ENCODE measurements at places on chromosomes 3 and 15. TPM values are rescaled to one million over a fixed set of nuclear protein-coding genes. Genes with fewer than 3 reads are reported as not detected.

- no peak for DNase-seq
These were observed 86.9 kb downstream of the SEMA5B start for GRCh38 chr3:122940628-122941086.

- no peak for DNase-seq
These were observed 95.8 kb downstream of the SEC22A start for GRCh38 chr3:123297627-123297899.

Gene CDAN1
- 23.2 TPM for total RNA-seq

Gene RGMA
- total RNA-seq: not detected

Gene TMEM45A
- total RNA-seq: 0.08 TPM

Data from CD4-positive, alpha-beta T cell (primary cell).